ENCODE measurements at places on chromosomes 3 and 15.

- DNase-seq = no peak
Measured at GRCh38 chr3:142724682-142725356, 985 bp downstream of the TRPC1 start.

DNA sequence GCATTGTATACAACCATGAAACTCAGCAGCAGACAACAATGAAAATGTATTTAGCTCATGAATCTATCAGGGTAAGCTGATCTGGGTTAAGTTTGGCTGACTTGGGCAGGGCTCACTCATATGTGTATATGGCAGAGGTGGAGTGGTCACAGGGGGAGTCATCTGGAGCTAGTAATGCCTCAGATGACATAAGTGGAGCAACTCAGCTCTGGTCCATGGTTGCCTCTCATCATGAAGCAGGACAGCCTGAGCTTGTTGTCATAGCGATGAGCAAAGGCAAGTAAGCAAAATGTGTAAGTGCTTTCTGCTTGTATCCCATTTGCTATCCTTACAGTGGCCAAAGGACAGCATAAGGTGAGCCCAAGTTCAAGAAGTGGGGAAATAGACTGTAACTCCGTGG is 64.5 kb downstream of the ALCAM start:
- DNase-seq = no peak

DNA sequence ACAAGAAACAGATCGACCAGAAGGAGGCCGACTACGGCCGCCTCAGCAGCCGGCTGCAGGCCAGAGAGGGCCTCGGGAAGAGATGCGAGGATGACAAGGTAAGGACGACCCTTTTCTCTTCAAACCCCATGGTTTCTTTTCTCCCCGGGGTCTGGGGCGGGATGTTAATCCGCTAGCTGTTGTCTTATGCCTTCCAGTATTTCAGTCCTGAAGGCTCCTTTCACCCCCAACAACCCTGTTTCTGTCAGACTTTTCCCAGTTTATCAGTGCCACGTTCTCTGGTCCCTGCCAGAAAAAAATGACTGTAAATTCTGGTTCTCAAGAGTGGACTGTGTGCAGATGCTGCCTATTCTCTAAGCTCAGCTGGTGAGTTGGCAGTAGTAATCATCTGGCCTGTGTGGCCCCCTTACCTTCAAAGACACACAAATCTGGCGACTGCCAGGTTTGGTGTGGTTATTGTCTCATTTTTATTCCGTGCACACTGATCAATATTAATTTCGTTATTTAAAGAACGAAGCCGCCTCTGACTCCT is 806 bp downstream of the GOLM2 start:
- DNase-seq = no peak

DNA sequence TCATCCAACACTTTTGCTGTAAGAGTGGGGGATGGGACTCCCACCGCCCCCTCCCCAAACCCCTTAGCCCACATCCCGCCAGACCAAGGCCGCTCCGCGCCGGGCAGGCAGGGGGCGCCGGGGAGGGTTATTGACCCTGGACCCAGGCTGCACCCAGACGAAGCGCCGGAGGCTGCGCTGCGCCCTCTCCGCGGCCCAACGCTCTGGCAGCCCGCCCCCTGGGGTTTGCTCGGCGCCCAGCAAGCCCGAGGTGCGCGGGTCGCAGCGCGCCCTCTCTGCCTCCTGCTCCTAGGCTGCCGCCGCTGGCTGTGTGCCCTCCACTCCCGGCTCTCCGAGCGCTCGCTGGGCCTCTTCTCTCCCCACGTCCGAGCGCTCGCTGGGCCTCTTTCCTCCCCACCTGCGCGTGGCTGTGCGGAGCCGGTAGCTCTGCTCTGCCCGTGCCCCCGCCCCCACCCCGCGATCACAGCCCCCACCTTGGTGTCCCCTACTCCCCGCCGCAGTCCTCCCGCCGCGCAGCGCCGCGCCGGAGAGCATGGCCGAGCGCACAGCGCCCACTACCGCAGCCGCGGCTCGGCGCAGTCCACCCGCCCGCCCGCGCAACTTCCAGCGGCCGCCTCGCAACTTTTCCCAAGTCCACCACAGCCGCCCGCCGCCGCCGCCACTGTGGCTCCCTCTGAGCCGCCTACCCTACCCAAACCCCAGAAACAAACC is 1.2 kb downstream of the MECOM start:
- DNase-seq = no peak

GRCh38 chr15:78389738-78390137 is 48.3 kb upstream of the IREB2 start:
- DNase-seq = no peak

GRCh38 chr3:49013738-49014660 is 4.4 kb downstream of the DALRD3 start:
- DNase-seq = no peak

DNA sequence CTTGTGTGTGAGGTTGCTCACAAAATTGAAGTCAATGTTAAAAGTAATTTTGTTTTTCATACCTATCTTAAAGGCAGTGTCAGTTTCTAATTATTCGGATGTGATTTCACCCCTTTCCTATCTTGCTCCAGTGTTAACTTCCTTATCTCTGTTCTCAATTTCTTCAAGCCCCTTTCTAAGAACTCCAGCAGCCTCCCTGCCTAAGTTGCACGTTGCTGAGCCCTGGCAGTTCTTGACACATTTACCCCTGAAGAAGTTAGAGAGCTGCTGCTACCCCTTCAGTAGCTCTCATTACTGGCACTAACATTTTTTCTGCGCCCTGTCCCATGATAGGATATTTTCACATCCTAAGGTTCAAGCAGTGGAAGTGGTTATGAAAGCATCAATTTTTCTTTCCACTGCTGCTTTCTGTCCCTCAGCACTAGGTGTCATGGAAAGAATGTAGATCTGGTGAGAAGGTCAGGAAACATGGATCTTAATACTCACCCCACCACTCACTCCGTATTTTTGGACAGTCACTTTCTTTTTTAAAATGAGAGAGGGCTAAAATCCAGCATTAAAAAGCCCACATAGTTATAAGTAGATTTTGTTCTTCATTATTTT is 62.9 kb downstream of the OPA1 start:
- no peak for DNase-seq

DNA sequence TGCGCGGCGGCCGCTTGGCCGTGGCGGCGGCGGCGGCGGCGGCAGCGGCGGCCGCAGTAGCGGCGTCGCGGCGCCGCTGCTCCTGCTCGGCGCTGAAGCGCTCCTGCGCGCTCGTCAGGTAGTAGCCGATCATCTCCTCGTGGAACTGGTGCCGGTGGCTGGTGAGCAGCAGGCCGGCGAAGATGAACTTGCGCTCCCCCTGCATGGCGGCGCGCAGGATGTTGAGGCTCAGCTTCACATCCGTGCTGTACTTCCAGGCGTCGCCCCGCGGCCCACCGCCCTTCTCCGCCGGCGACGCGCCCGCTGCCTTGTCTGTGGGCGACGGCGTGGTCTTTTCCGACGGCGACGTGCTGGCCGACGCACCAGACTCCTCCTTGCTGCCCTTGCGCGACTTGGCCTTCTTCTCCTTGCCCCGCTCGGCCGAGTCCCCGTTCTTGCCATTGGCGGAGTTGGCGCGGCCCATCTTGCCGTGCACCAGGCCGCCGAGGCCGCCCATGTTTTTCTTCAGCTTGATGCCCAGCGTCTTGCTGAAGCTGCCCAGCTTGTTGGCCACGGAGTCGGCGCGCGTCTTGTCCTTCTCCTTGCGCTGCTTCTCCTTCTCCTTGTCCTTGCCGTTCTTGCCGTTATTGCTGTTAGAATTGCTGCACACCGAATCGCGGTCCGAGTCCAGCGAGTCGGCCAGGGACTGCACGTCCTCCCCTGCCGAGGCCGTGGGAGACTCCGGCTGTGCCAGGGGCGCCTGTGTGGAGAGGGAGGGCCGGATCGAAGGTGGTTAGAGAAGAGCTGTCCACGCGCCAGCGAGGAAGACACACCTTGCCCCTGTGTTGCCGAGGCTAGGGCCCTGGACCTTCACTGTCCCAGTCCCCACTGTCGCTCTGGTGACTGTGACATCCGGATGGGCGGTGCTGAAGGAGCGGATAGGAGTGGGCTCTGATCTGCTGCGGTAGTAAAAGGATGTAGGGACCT is 157.6 kb downstream of the KLF13 start:
- DNase-seq = no peak

- no peak for DNase-seq
Measured at GRCh38 chr15:85455891-85456290, 75.5 kb downstream of the AKAP13 start.

GRCh38 chr3:143648708-143649107 is 199.6 kb downstream of the SLC9A9 start:
- DNase-seq = no peak

DNA sequence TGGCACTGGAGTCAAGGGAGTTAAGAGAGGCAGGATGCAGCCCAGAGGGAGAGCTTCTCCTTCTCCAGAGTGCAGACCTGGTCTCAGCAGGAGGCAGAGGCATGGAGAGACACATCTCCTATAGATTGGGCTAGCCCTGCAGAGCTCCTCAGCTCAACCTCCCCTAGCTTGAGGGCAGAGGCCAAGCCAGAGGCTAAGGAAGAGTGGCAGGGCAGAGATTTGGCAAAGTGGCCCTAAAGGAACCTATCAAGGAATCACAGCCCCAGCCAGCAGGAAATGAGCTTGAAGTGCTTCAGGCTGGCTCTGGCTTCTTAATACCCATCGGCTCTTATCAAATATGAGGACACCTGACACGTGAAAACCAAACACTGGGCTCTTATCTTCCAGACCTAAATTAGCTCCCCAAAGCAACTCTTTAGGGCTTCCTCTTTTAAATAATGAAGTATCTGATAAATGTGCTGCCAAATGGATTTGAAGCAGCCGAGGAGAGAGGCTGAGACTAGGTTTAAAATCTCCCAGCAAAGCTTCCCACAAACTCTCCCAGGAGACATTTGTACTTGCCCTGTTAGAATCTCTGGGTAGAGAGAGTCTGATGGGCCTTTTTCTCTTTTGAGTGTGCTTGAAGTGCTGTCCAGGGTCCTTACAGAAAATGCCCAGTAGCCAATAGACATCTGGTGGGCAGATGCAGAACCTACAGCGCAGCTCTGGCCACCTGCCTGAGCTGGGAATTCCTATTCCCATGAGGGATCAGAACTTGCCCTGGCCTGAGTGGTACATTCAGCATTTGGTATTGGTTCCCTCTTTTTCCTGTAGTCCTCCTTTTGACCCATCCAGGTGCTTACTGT is 271.4 kb downstream of the CLSTN2 start:
- no peak for DNase-seq

DNA sequence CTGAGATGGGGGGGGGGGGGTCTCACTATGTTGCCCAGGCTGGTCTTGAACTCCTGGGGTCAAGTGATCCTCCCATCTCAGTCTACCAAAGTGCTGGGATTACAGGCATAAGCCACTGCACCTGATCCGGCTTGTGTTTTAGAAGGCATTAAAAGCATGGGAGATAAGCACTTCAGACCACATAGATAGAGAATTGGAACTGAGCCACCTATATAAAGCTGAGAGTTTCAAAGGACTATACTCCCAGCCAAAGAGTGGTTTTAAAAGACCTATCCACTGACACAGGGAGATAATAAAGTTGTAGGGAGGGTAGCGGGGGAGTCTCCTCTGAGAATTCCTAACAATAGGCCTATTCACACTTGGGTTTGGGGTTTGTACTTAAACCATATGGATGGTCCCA is 34.8 kb downstream of the DENND4A start:
- no peak for DNase-seq

DNA sequence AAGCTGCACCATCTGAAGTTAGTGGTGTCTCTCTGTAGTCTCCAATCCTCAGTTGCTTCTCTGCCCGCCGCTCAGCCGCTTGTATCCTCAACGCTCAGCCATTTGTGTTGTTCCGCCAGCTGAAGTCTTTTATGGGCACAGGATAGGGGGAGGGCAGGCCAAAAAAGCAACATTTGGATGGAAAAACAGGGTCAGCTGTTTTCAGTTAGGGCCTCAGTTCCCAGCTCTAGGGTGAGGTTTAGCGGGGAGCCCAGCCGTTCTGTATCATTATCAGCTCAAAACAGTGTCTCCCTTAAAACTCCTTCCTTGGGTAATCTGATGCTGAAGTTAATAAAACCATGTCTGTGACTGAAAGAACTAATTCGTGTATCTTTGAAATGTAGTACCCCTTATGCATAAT is 329.5 kb upstream of the AZI2 start:
- DNase-seq = no peak

DNA sequence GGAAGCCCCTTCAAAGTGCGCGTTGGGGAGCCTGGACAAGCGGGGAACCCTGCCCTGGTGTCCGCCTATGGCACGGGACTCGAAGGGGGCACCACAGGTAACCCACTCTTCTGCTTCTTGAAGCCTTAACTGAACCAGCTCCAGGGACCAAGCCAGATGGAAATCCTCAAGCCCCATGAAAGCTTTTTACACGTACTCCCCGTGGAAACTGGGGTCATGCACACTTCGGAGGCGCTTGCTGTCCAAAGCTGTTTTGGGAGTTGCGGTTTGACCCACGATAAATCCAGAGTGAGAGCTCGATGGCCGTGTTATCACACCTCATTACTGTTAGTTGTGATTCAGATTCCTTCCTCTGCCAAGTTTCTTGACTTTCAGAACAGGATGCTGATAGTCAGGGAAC is 47.5 kb downstream of the DNASE1L3 start:
- DNase-seq = no peak

DNA sequence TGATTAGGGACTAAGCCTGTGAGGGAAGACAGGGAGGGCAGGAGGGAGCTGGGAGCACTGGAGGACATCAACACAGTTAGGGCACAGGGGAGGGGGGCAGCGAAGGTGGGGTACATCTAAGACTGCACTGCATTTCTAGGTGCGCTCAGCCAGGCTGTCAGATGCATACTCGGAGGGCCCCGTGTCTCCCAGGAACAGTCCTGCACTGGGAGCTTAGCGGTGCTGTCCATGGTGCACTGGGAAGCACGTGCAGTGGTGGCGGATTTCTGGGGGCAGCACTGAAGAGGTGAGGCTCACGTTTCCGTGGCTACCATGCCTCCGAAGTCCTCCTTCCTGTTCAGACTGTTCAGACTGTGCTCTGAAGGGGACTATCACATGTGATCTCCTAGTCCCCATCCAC is 54.4 kb downstream of the ROPN1B start:
- no peak for DNase-seq

DNA sequence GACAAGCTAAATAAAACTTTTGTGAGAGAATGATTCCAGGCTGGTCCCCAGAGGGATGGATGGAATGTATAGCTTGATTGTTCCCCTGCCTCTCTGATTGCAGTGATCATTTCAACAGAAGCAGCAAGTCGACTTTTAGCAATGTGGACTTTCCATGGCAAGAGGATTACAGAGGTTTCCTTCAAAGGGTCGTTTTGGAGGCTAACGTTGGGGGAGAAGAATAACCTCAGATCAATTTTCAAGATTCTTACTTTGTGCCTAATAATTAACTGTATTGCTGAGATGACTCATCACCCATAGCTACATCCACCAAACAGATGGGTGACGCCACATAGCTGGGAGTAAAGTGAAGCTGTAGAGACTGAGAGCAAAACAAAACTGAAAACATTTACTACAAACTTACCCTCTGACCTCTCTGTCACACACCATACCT is 79.9 kb downstream of the GTPBP8 start:
- no peak for DNase-seq

GRCh38 chr15:77001966-77002365 is 7.0 kb downstream of the PSTPIP1 start:
- no peak for DNase-seq

- DNase-seq = no peak
Measured at GRCh38 chr3:160330109-160330508, 68.9 kb downstream of the IFT80 start.

- DNase-seq = no peak
Measured at GRCh38 chr15:100570275-100570674, 31.7 kb downstream of the LINS1 start.
